ENCODE measurements at places on chromosomes 5 and 9.

DNA sequence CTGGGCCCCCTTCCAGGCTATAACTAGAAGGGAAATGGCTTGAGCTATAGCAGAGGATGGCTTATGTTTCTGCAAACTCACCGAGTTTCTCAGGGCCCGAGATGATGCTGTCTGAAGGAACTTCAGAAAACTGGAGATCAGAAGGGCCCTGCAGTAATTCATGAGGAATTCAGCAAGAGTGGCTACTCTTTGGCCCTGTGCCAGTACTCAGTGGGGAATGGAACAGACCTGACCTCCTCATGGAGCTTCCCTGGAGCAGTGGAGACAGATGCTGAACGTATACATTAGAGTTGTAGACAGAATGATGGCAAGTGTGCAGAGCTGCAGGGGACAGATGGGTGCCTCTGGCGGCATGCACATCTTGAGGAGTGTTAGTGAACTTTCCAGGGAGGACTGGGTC lies 17.3 kb upstream of the SMIM32 start:
- DNase-seq: no peak

- peak; percentile 75 for DNase-seq
Observed at GRCh38 chr5:68216245-68217046, 890 bp downstream of the PIK3R1 start.

DNA sequence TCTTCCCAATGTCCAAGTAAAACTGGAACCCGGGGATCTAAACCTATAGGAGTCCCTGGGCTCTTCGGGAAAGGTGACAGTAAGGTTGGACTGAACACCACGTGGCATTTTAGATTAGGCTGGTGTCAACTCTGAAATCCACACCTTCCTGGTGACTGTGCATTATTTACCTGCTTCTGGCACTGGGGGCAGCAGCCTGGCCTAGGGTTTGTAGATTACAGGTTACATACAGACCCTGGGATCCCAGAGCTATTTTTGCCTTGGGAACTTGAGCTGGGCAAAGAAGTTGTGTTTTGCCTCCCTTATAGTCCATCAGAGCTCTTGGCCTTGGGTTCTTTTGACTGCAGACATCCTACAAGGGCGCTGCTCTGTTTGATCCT lies 173.2 kb downstream of the DAB2IP start:
- DNase-seq: no peak

DNA sequence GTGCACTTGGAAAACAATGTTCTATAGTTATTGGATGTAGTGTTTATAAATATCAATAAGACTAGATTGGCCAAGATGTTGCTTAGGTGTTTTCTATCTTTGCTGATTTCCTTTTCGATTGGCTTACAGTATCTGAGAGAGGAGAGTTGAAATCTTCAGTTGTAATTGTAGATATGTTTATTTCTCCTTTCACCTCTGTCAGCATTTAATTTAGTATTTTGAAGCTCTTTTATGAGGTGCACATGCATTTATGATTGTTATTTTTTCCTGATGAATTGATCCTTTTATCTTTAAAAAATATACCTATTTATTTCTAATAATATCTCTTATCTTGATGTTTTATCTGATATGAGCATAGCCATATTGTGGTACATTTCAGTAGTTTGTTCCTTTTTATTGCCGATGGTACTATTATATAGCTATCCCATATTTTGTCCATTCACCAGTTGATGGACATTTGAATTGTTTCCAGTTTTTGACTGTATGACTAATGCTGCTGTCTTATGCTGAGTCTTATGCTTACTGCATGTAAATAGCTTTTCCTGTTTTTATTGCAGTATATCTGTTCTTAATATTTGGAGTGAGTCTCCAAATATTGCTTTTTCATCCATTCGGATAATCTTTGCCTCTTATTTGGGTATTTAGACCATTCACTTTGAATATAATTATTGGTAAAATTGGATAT lies 34.7 kb downstream of the ERCC6L2 start:
- no peak for DNase-seq

- DNase-seq: peak; percentile 87
Observed at GRCh38 chr9:133023117-133023890, 7.5 kb upstream of the GTF3C5 start.

DNA sequence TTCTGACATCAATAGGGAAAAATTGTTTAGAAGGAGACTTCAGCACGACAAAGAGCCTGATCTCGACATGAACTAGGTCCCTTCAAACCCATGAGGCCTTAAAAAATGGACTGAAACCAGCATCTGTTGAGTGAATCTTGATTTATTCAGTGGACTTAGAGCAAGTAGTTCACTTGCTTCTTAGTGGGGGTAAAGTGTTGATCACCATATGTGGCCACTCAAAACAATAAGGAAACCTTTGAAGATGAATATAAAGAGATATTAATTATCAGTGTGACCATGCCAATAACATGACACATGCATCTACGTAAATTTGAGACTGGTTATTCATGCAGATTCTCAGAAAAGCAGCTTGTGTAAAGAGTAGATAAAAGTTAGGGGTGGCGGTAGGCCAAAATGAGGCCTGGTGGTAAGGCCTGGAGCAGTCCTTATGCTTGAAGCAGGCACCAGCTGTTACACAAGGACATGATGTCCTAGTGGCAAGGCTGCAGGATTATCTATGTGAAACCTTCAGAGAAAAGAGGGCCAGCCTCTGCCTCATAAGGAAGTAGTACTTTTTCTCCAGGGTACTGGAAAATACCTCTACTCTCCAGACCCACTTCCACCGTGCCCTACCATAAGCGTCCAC lies 61.3 kb downstream of the S1PR3 start:
- no peak for DNase-seq

DNA sequence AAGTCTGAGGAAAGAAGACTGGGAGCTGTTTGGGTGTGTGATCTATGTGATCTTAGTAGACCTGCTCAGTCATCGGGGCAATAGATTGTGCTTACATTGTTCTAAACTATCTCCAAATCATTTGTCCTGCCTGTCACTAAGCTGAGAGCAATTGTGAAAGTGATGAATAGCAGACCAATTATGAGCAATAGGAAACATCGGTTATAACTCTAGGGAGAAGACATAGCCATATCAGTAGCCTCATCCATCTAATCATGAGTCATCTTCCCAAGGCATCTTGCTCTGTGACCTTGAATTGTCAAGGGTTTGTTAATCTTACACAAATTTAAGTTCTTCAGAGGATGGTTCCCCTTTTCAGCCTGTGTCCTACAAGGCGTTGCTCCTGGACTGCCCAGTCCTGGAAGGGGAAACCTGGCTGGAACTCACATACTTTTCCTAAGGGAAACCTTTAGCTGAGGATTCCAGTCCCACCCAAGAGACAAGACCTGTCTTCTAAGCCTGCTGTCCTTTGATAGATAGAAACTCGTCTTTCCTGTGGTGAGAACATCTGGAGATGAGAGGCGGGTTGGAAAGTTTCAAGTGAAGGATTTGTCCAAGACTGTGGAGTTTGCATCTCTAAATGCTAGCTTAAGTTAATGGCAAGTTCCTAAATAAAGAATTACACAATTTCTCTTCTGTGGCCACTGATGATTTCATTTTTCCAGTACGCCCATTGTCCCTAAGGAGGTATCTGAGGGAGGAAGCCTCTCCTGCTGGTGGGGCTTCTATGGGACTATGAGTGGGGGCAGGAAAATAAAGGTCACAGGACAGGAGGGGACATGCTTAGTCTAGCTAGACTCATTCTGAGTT lies 53.9 kb upstream of the TRIM32 start:
- DNase-seq: no peak

DNA sequence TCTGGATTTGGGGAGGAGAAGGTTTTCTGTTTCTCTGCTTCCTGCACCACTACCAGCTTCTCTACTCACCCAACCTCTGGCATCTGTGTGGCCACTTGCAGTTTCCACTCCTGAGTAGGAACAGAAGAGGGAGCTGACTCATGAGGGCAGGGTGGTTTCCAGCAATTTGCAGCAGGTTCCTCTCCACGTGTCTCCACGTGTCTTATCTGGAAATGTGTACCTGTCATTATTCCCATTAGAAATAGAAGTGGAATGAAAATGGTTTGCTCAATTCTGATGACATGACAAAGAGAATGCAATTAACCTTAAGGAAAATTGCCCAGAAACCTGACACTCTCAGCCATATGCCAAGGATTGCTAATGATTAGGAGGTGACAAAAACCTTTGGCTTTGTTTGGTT lies 33.0 kb downstream of the EGFLAM start:
- peak; percentile 9 for DNase-seq

DNA sequence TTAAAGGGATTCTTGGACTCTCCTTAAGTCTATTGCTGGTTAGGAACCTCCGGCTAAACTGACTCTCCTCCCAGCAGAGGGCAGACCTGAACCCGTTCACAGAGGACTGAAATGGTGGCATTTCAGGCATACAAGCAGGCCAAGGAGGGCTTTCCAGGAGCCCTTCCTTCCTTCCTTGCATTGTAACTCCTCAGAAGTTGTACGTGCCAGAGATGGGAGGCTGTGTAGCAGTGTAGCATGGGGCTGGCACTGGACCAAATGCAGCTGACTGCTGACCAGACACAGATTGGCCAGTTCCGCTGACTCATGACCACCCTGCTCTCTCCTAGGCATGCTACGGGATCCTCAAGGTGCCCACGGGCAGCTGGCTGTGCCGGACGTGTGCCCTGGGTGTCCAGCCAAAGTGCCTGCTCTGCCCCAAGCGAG lies 36.4 kb downstream of the JADE2 start:
- peak; percentile 35 for DNase-seq

DNA sequence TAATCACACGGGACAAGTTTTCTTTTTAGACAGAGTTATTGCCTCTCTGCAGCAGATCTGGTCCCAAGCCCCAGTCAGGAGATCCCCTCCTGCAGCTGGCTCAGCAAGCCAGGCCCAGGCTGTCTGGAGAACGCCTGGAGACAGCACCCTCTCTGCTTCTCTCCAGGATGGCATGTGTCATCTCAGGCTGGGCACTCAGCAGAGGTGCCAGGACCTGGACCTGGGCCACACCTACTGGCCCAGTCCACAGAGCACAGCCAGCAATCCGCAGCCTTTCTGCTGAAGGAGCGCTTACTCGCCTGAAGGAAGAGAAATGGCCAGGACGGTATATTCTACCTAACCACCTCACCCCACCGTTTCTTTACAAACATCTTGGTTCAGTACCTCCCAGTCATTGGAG lies 4.7 kb upstream of the TBC1D9B start:
- no peak for DNase-seq

- DNase-seq: no peak
Observed at GRCh38 chr5:72624641-72625236, 117.5 kb upstream of the ZNF366 start.

DNA sequence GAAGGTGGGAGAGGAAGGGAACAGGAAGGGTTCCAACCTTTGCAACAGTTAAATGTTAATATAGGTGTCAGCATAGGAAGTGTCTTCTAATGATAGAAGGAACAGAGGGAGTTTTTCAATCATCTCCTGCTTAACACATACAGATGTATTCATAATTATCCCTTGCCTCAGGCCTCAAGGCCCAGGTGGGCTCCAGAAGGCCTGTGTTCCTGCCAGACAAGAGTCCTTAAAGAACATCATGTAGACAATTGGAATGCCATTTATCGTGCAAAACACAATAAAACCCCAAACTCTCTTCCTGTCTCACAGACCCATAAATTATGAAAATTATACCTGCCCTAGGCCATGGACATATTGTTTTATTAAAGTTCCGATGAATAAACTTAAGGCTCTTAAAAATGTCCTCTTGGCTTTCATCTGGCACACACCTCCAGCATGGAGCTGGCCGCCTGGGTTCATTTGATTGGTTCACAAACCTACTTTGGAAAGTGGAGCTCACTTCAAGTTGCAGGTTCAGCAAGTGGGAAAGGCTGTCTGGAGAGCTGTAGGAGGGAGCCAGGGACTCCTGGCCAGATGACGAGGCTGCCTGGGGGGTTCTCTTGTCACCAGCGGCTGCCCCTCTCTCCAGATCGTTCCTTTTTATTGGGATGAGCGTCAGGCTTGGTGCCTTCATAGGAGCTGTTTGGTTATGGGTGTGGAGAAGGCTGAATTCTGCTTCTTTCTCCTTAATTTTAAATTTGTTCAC lies 17.5 kb downstream of the SPRY4 start:
- no peak for DNase-seq

- no peak for DNase-seq
Observed at GRCh38 chr9:19935422-19935821, 146.6 kb upstream of the SLC24A2 start.

GRCh38 chr5:151703227-151703626 lies 16.5 kb upstream of the SPARC start:
- DNase-seq: no peak

- DNase-seq: no peak
Observed at GRCh38 chr9:36293171-36293570, 34.9 kb upstream of the GNE start.

GRCh38 chr9:89969156-89969675 lies 364.4 kb downstream of the GADD45G start:
- peak; percentile 59 for DNase-seq

GRCh38 chr5:94992325-94992724 lies 292.6 kb downstream of the MCTP1 start:
- DNase-seq: no peak

DNA sequence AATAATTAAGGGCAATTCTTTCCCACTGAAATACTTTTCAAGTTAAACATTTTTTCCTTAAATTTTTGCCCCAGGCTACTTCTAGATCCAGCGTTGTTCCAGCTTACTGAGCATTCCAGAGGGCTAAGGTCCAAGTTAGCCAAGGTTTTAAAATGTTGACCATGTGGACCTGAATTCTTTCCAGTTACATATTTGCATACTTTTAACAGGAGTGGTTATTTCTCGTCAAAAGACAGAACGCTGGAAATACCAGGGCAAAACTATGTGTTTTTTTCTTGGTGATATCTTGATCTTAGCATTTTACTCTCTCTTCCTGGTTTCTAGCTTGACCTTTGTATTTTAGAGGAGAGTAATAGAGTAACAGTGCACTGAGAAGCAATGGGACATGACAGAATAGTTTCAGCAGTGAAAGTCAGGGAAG lies 32.8 kb downstream of the TMC1 start:
- no peak for DNase-seq
